ENCODE measurements at places on chromosomes 6 and 20.

DNA sequence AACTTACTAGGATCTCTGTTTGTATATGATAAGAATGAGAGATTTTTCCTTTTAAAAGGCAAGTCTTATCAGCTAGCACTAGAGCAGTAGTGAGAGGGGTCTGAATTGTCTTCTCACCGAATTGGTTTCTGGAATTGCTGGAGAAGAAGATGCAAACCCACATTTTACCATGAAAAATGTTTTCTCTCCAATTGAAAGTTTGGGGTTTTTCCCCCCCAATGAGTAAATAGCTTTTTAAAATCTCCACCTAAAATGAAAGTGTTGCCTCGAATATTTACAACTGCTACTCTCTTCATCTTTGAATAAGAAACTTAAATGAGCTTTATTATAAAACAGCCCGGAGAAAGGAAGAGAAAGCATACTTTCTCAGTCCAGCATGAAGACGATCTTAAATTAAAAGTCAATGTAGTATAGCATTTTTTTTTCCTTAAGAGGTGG lies 1.8 kb downstream of the TCF21 start:
- DNase-seq, result no peak

GRCh38 chr20:63056236-63057170 lies 49.7 kb upstream of the BHLHE23 start:
- DNase-seq, result peak; percentile 12

DNA sequence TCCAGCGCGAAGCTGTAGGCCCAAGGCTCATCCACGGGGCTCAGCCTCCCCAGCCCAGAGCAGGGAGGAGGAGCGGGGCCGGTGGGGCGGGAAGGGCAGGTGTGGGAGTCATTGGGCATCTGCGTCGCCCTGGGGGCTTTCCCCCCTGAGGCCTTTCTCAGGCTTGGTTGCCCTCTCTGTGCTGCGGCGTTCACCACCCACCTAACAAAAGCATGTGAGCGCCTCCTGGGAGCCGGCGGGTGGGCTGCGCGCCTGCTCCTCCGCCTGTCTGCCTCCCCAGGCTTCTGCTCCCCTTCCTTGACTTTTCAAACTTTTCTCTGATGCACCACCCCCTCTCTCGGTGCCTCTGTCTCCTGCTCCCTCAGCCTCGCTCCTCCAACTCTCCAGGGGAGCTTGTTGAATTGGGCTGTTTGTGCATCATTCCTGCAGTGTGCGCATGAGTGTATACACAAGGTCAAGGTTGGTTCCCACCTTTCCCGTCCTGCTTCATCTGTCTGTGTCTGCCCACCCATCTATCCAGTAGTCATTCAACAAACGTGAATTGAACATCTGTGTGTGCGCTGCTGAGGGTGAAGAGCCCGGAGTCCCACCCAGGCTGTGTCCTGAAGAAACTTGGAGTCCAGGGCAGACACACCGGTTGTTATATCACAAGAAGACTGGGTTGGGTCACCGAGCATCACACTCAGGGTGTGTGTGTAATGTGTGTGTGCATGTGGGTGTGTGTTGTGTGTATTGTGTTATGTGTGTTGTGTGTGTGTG lies 82.4 kb upstream of the NNAT start:
- DNase-seq, result no peak

GRCh38 chr20:61966492-61967244 lies 99.0 kb downstream of the TAF4 start:
- DNase-seq, result no peak

DNA sequence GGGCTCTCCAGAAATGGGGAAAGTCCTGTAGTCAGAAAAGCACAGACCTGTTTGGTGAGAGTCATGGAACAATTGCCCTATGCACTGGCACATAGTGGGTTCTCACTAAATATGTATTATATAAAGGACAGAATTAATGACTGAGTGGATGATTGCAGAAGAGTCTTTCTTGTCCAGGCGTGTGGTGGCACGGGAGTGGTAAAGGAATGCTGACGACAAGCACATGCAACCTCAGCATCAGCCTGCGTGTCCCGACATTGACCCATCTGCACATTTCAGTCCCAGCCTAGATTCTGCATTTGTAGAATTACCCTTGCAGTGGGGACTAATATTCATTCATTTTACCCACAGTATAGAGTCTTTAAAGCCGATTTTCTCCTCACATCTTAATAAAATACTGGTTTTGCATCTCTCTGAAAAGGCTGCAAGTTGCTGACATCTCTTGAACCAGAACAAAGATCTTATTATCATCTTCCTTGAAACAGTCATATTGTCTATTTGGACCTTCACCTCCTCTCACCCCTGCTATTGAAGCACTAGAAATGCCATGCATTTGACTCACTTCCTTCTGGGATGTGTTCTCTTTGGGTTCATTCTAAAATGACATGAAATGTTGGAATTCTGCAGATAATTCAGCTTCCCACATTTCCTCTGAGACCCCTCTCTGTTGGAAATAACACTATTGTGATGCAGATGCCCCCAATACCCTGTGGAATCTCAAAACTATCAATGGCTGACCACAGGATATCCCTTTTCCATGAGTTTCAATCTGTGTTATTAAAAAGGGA lies 883.6 kb upstream of the FLRT3 start:
- no peak for DNase-seq

GRCh38 chr20:62578294-62578897 lies 63.9 kb upstream of the SLCO4A1 start:
- DNase-seq, result no peak

- no peak for DNase-seq
Observed at GRCh38 chr20:63176427-63177133, 39.4 kb downstream of the YTHDF1 start.

GRCh38 chr20:61061981-61062380 lies 190.1 kb upstream of the CDH4 start:
- no peak for DNase-seq

DNA sequence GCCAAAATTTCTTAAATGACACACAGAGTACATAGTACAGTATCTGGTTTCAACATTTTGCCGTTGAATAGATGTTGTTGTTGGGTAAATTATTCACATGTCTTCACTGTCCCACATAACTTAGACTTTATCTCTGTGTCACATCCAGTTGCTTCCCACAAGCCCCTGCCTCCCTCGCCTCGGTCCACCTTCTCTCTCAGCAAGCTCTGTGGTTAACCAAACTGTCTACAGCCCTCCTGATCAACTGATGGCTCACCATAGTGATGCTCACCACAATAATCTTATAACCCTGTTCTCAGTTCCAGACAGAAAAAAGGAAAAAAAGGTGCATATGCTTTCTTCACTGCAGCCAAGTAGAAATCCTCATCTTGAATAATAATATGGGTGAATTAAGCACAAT lies 23.0 kb downstream of the IL17F start:
- DNase-seq, result no peak

- no peak for DNase-seq
Observed at GRCh38 chr6:150412221-150412620, 43.4 kb downstream of the IYD start.

DNA sequence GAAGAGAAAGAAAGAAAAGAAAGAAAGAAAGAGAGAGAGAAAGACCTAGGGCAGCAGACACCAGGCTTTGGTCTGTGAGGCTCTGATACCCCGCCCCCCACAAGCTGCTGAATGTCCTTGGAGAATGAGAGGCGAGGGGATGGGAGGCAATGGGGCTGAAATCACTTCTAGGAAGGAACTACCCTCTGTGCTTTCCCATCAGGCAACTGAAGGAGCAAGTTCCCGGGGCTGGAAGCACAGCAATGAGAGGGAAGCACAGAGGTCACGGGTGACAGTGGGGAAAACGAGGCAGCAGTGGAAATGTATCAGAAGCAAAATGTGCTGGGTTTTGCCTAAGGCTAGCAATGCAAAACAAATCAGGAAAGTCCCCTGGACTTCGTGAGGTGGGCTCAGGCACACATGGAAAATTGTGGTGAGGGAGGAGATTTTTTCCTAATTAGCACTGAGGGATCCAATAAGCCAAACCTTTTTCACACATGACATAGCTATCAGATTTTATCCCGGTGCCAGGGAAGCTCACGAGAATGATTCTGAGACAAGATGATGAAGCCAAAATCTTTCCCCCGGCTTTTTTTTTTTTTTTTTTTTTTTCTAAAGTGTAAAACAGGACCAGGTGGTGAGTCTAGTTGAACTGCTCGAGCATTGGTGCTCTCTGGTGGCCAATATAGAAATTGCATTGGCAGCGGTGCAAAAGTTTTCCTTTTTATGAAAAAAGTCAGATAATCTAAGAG lies 16.8 kb upstream of the ARFGEF2 start:
- peak; percentile 48 for DNase-seq

DNA sequence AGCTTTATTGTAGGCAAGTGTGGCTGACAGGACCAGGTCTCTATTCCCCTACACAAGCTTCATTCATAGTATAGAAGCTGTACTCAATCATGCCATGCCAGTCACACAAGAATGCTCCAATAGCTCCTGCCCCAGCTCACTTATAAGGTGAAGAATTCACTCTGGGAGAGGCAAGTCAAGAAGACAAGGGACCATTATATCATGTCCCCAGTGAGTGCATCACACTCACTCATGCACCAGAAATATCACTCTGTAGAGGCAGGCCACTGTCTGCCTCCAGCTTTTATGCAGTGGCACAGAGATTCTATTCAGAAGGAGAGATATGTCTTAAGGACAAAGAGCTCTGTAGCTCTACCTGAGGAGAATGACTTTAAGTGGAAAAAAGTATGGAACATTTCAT lies 263.2 kb downstream of the GJA1 start:
- no peak for DNase-seq
